T-helper 2 cell (primary cell): ENCODE measurements at places on chromosomes 3 and 15.

- peak; percentile 10 for DNase-seq
Observed at GRCh38 chr3:142604940-142605339, 8.7 kb downstream of the PLS1 start.

DNA sequence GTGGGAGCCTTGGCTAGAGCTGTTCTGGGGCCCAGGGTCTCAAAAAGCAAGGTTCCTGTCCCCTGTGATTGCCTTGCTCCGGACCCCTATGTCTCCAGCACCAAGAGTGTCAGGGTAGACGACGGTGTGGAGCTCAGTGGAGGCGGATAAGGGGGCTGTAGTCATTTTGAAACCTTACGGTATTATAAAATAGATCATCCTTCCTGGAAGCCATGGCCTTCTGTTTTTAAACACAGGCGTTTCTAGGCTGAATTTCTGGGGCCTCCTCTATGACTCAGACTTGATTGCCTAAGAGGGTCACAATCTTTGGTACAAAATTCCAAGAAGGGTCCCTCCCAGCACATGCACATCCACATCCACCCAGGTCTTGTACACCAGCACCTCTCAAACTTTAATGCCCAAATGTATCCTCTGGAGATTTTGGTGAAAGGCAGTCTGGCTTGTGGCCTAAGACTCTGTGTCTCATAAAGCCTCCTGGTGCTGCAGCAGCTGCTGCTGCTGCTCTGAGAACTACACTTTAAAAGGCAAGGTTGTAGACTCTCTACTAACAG, 70.5 kb upstream of the XCR1 start:
- no peak for DNase-seq

DNA sequence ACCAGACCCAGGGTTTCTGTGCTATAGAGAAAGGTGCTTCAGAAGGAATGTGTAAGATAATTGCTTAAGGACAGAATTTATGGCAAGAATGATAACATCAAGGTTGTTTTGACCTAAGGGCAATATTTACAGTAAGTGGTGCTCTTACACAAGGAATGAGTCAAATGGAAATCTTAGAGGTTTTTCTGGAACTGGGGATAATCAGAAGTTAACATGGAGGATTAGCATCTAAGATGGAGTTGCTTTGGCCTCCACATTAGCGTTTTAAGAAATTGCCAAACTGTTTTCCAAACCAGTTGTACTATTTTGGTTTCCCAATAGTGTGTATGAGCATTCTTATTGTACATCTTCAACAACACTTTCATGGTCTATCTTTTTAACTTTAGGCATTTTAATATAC, 3.1 kb downstream of the WDR93 start:
- DNase-seq: no peak

DNA sequence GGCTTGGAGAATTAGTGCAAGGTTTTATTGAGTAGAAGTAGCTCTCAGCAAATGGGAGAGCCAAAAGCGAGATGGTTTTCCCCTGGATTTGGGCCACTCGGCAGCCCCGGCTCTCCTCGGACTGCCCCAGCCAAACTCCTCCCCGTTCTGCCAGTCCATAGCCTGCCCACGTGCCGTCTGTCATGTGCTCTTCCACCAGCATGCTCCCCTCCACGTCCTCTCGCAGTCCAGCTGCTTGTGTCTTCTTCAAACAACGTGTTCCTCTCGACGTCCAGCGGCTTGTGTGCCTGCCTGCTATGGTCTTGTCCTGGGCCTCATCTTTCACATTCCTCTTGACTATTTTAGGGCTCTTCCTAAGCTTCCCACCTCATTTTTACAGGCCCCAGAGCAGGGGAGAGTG, 16.7 kb upstream of the SECISBP2L start:
- DNase-seq: no peak

DNA sequence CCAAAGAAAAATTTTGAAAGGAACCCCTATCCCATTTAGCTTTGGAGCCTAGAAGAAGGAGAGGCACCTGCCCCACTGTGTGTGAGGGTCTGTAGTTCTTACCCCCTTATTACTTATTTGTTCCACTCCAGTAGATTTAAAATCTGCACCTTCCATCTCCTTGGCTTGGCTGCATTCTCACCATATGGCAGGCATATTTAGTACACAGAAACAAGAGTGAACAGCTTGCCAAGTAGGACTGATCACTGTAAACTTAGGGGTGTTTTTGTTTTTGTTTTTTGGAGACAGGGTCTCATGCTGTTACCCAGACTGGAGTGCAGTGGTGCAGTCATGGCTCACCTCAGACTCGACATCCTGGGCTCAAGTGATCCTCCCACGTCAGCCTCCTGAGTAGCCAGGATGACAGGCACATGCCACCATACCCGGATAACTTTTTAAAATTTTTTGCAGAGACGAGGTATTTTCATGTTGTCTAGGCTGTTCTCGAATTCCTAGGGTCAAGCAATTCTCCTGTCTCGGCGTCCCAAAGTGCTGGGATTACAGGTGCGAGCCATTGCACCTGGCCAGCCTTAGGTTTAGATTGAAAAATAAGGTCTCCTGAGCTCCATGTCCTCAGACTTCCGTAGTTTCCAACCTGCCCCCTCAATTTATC, 14.1 kb upstream of the ANXA2 start:
- no peak for DNase-seq

DNA sequence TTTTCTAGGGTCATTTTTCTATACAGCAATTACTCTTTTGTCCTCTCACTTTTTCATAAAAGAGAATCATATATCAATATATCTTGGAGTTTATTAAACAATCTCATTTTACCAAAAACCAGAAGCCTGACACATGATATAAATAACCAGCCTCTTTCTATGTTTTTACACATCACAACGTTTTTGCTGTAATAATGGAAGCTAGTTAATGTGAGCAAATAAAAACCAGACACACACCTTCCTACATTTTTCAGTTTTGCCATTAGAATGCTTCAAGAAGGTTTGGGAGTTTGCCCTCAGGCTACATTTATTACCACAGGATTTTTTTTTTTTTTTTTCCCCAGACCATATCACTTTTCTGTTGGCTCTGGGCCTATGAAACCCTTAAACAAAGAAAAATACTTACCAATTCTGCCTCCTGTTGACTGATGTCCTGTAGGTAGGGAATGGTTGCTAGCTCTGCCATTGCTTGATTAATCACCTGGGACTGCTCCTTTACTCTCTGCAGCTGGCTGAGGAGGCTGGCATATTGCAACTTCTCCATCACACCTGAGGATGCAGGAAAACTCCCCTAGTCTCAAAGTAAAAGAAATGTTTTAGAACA, 165.5 kb downstream of the ECT2 start:
- DNase-seq: no peak

GRCh38 chr3:184570489-184570888, 8.9 kb downstream of the EPHB3 start:
- DNase-seq: no peak

DNA sequence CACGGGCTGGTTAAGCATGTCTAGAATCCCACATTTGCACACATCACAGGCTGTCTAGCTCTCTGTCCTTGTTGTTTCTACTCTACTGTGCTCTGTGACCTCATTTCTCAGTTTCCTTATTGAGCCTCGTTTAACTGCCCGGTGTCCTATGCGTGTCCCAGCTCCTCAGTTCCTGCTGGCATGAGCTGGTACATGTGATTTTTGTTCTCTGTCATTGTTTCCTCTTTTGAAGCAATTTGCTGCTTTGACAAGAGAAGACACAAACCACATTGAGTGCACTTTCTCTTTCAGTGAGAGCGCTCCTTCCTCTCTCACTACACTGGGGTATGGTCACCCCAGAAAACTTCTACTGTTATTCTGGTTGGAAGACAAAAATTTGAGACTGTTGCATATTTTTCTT, 563.5 kb downstream of the PDCD6IP start:
- DNase-seq: peak; percentile 44

GRCh38 chr3:61896251-61896650, 334.9 kb downstream of the PTPRG start:
- no peak for DNase-seq

GRCh38 chr15:84821501-84822021, 4.4 kb downstream of the ALPK3 start:
- no peak for DNase-seq

DNA sequence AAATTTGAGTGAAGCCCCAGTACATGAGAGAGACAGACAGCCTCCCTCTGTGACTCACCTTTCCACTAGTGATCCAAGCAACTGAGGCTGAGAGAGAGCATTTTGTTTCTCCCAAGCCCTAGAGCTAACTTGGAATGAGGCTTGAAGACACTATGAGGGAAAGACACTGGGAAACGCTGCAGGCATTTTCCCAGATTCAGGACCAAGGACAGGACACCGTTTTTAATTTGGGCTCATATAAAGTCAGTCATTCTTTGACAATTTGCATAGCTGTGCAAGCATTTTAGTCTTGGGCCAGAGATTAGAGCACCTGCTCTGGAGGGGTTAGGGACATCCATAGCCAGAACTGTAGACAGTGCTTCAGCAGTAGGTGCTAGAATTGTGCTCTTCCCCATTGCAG, 249.0 kb downstream of the AGBL1 start:
- DNase-seq: no peak

DNA sequence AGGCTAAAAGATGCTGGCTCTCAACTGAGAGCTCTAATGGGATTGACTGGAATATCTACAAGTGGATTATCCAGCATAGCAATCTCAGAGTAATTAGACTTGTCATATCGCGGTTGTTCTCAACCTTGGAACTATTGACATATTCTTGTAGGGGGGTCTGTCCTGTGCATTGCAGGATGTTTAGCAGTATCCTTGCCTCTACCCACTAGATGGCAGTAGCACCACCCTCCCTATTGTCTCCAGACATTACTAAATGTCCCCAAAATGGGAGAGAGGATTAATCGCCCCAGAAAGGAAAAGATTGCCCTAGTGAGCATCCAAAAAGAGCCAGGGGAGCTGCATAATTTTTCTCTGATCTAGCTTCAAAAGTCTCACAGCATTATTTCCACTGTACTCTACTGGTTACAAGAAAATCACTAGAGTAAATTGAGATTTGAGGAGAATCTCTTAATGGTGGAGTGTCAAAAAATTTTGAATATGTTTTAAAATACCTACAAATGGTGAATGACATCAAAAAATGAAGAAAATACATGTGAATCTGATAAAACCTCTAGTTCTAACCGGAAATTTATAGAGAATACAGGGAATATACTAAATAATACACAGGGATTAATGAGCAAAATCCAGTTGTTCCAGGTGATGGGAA, 388.2 kb upstream of the AGTR1 start:
- no peak for DNase-seq

GRCh38 chr3:16529264-16529663, 15.8 kb upstream of the RFTN1 start:
- no peak for DNase-seq

DNA sequence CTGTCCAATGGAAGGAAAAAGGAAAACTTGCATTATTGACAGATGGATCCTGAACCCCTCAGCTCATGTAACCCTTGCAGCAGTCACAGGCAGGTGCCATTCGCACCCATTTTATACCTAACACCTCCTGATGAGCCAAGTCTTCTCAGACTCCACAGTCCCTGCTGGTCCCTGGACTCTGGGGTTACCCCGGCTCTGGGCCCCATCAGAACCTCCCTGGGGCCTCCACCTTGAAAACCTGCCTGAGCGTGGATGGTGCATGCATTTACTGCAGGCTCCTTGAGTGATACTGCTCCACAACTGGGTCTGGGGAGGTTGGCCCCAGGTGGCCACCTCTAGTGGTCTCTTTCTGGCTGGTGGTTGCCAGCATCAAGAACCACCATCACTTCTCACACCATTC, 15.9 kb upstream of the DOCK3 start:
- DNase-seq: no peak

DNA sequence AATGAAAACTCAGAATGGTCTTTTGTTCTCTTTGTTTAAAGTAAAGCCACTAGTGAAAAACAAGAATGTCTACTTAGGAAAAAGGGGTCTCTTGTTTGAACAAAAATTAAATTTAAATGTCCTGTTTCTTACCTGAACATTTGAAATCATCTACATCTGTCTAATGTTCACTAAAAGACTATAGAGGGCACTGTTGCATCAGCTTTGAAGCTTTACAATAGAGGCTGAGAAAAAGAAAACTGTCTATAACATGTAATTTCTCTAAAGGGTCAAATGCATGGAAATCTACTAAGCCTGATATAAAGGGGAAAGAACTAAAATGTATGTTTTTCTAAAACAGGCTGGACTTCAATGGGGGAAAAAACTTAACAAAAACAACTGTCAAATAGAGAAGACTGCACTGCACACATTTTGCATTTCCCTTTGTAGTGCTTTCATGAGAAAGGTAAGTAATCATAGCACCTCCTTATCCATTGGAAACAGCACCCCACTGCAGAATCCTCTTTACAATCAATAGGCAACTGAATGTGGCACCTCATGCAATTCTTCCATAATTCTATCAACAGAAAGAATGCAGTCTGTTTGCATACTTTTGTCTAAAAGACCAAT, 26.3 kb downstream of the DPH6 start:
- DNase-seq: no peak

- no peak for DNase-seq
Observed at GRCh38 chr3:185316740-185317412, 46.1 kb upstream of the MAP3K13 start.

- no peak for DNase-seq
Observed at GRCh38 chr15:67199391-67199790, 55.1 kb downstream of the AAGAB start.
